ENCODE measurements at places on chromosomes 4 and X. TPM values are rescaled to one million over a fixed set of nuclear protein-coding genes. Genes with fewer than 3 reads are reported as not detected.

TMSB15C gene
- 5.7 TPM for total RNA-seq

GRCh38 chrX:108123591-108124366 lies 32.2 kb downstream of the ATG4A start:
- DNase-seq, result no peak

ARMCX1 gene
- 71.7 TPM for total RNA-seq

- DNase-seq, result no peak
These were observed 281.1 kb downstream of the SLC7A11 start for GRCh38 chr4:137961051-137961438.

DNA sequence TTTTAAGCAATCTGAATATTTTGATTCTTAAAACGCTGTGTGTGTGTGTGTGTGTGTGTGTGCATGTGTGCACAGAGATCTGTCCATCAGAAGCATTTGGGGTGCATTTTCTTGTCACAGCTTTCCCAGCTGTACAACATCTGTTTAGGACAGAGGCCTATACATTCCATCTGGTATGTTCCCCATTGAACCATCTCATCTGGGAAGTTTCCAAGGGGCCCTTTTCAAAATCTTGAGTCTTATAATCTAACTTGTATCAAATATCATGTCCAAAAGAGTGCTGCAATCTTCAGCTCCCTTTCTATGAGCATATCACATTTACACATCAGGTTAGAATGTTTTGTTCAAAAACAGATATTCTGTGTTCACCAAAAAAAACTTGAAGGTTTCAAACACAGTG lies 16.5 kb upstream of the MID1 start:
- DNase-seq, result no peak

GRCh38 chr4:82785611-82786400 lies 12.8 kb downstream of the SCD5 start:
- peak; percentile 93 for DNase-seq

- no peak for DNase-seq
These were observed 411.4 kb downstream of the INPP4B start for GRCh38 chr4:142434519-142435224.

DNA sequence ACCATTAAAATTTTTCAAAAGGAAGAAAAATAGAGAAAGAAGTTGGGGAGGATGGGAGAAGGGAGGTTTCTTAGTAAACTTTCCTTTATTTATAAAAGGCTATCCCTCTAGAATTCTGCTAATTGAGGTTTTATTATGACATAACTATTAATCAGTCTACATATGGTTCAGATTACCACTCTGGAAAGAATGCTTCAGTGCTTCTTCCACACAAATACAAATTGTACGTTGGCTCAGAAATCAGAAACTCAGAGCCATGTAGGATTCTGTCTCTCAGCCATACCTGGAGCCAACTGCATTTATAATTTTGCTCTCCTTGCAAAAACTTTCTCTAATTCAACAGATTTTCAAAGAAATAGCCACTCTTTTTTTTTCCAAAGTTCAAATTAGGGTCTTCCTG lies 37.1 kb downstream of the SRPX start:
- DNase-seq, result no peak

XK gene
- not detected for total RNA-seq

MAOA gene
- 0.47 TPM for total RNA-seq

USP46 gene
- total RNA-seq, result 47.1 TPM

DNA sequence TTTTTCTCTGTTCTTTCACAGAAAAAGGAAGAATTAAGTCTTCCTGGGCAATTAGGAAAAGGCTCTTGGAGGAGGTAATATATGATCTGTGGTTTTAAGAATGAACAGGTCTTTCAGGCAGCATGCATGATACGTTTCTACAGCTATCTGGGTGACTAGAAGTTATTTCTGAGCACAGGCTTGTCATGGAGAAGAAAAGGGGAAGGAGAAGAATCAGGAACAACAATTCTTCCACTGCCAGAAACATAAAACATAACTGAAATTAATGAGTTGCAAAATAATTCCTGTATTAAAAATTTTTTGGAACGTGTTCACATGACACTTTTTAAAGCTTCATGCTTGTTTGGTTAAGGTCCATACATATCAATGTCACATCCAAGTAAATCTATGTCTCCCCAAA lies 17.7 kb upstream of the STIM2 start:
- no peak for DNase-seq

DNA sequence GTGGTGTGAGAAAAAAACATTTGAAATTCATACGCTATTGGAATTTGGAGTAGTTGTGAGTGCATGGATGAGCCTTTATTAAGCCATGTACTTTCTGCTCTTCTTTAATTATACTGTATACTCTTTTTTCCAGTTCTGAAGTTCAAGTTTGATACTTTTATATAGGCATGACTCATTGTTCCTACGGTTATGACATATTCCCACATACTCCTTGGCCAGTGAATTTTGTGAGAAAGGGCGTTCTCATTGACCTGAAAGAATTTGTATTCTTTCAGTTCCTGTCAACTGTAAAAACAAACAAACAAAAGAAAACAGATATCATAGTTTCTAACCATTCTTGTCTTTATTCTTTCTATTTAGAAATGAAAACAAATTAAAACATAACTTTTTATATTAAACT lies 407.3 kb downstream of the MAPK10 start:
- no peak for DNase-seq

- DNase-seq, result no peak
These were observed 574.3 kb upstream of the DIPK2B start for GRCh38 chrX:45774961-45775360.
